ENCODE measurements at places on chromosomes 4 and X.

GRCh38 chr4:156374069-156374468, 420.4 kb upstream of the CTSO start:
- no peak for DNase-seq

DNA sequence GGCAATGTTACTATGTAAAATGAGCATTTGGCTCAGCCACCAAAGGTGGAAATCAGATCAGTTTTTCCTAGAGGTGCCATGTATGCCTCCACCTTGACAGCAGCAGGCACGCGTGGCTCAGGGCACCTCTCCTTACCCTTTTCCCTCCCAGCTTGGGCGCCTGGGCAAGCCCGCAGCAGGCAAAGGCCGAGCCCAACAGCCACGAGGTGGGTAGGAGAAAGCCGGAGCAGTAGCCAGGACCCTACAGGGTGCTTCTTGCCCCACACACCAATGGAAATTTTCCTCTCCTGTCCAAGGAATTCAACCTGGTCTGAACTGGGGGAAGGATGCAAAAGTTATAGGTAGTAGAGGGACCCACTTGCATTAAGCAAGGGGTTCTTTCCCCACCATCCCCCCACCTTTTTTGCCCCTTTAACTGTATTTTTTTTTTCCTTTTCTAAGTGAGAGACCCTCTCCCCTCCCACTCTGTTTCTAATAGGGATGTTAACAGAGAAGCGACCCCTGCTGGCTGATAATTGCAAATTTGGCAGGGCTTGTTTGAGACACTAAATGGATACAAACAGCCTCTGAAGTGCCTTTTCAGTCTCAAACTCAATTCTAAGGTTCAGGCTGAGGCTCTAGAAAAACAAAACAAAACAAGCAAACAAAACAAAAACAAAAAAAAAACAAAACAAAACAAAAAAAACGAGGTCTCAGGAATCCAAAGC, 895.1 kb downstream of the PCDH18 start:
- DNase-seq: no peak

- DNase-seq: no peak
Observed at GRCh38 chr4:75736862-75737261, 12.5 kb downstream of the USO1 start.

GRCh38 chr4:107419052-107419451, 301.0 kb downstream of the PAPSS1 start:
- DNase-seq: no peak

DNA sequence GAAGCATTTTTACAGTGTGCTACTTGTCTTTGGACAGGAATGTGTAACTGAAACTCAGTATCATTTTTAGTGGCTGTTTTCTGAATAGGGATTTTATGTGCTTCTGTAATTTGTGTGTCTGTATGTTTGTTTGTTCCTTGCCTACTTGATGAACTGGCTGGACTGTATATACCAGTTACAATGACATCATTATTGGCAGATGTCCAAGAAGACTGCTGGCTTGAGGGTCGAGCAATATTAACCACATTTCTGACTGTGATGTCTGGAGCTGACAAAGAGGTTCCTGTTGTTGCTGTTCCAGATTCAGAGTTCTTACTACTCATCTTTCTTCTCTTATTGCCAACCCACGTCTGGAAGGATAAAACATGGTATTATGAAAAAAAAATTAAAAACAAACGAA, 33.0 kb downstream of the HDX start:
- no peak for DNase-seq

DNA sequence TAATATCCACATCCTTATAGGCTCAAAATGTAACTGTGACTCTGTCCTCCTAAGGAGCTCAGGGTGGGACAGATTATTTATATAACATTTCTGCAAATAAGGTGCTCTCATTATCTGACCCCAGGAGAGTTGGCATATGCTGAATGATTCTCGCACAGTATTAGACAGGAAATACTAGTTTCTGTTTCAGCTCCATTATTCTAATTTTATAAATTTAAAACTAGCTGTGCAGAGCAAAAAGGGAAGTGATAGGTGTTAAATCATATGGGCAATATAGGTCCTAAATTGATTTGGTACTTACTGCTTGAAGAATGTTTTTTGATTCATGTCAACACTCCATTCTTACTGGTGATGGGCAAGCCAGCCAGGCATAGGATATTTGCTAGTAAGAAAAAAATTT, 141.5 kb downstream of the GLRA2 start:
- no peak for DNase-seq

DNA sequence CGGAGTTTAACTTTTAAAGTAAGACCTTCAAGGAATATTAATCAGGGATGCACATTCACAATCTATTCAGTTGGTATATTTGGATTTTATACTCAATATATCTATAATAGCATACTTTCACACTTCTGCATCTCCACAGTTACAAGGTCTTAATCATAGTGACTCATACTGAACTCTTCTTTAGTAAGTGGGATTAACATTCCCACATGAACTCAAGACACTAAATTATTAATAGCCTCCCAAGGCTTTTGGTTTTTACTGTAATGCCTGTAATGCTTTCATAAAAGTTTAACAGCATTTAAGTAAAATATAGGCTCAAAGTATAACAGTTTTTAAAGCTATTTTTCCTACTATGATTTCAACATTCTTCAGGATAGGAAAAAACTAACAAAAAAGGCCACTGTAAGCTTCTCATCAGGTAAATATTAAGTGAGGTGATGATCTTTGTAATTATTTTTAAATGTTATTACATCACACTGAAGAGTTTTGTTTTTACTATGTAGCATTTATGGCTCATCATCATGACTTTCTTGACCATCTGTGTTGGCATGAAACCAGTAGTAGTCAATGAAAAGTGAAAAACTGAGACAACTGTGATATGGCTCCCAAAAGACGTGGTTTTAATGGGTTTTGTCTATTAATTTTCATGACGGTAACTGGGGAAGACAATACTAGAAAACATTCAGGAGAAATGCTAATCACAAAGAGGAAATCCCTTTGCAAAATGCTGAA, 91.5 kb upstream of the GALNT7 start:
- DNase-seq: no peak

DNA sequence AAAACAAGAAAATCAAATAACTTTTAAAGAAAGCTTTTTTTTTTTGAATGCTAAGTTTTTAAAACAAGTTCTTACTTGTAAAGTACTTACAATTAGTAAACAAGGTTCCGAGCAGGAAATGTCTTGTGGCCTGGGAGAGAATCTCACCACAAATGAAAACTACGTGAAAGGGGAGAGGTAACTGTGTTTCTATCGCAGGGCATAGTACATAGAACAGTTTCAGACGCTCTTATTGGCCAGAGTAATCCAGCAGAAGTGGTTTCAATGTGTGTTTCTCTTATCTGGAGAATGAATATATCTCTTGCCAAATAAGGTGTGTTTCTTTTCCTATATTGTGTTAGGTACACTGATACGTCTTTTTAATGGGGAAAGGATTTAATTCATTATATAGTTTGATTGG, at the start of gene PLAC8:
Gene PLAC8, minus strand, starts transcription at position 154 of the 400 bp plus-strand sequence. CDS start 6,808 bp downstream, outside the sequence.
- no peak for DNase-seq

DNA sequence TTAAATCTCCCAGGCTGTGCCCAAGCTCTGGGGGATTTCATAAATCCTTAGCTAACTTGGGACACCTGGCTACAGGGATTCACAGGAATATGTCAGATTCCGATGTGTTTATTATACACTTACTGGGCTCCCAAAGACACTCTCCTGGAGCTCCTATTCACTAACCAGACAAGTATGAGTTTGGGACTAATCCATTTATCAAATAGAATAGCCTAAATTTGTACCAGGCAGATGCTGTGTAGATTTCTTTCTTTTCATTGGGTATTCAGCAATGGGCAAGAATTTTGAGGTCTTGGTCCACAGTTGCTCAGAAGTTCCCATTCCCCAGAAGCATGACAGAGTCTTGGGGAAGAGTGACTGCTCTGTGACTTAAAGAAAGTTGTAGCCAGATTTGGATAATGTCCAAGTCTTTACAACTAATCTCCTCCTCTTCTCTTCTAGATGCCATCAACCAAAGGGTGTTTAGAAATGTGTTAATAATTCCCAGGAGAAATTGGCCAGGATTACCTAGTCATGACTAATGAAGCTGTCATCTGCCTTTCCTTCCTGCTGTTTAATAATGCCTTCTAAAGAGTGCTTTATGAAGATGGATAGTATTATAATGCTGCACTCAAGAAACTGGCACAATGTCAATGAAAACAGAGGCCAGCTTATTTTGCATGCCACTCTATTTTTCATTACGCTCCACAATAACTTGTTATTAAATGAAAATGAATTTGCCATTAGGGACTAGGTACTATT, 120.9 kb downstream of the CHIC2 start:
- no peak for DNase-seq

DNA sequence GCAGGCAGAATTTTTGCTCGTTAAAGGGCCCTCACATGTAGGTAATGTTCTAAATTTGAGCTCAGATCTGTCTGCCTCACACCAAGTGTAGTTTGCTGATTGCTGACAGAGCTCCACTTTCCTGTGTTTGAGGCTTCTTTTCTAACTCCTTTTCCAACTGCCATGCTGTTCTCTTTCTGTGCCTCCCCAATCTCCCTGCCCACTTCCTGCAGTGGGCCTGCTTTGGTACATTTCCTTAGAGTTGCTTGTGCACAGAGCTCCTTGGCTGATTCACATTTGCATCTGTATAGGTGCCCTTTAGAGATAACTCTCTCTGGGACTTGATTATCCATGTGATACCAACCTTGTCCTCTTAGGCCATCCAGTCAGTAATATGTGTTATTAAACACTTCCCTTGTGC, 4.5 kb downstream of the MED28 start:
- no peak for DNase-seq

DNA sequence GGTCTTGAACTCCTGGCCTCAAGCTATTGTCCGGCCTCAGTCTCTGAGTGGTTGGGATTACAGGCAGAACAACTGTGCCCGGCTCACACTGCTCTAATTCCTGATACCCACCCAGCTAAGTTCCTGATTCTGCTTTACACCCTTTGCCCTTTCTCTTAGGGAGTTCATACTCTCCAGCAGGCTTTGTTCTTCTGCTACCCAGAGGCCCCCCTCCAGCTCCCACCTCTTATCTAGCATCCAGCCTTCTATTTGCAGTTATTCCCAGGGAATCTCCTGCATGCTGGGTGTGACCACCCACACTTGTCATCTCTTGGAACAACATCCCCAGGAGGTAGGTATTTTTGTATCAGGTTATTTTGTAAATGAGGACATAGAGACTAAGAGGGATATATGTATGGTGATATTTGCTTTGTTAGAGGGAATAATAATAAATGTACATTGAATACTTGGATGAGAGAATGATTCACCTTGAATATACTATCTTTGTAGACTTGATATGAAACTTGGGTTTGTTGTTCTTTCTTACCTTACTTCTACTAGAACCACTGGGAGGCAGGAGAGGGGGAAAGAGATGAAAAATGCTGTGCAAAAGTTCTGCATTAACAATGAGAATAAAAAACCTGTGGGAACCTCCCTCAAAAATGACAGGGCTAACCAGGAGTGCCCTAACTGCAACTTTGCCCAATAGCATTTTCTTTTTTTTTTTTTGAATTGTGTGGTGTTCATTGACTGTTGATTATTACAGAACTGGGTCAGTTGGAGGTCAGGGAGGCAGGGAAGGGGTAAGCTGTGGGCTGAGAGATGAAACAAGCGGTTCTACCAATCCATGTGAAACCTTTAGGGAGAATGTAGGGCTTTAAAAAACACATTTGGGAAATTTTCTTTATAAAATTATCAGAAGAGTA, 157.4 kb downstream of the SPRY1 start:
- no peak for DNase-seq

DNA sequence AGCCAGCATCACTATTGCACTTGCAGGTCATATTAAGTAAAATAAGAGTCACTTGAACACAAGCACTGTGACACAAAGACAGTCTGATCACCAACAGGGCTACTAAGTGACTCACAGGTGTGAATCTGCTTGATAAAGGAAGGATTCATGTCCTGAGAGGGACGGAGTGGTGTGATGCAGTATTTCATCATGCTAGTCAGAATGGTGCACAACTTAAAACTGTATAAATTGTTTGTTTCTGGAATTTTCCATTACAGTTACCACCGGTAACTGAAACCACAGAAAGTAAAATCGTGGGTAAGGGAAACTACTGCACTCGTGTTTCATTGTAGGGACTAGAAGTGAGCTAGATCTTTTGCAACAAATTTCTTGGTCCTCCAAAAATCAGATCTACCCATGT, 109.7 kb downstream of the ELOVL6 start:
- DNase-seq: no peak

DNA sequence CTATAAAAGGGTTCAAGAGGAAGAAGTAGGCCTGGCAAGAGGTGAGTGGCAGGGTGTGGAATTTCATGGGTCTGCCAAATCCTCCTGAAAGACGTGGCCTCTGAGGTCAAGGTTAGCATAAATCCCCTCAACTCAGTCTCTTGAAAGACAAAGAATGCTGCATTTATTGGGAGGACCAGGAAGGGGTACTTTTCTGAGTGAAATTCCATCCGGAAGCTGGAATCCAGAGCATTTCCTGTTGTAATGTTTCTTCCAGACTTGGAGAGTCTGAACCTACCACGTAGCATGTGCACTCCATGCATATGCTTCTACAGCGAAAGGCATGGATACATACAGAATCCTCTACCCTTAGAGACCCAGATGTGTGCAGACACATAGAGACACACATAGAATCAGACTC, 13.4 kb upstream of the FGD1 start:
- DNase-seq: no peak

DNA sequence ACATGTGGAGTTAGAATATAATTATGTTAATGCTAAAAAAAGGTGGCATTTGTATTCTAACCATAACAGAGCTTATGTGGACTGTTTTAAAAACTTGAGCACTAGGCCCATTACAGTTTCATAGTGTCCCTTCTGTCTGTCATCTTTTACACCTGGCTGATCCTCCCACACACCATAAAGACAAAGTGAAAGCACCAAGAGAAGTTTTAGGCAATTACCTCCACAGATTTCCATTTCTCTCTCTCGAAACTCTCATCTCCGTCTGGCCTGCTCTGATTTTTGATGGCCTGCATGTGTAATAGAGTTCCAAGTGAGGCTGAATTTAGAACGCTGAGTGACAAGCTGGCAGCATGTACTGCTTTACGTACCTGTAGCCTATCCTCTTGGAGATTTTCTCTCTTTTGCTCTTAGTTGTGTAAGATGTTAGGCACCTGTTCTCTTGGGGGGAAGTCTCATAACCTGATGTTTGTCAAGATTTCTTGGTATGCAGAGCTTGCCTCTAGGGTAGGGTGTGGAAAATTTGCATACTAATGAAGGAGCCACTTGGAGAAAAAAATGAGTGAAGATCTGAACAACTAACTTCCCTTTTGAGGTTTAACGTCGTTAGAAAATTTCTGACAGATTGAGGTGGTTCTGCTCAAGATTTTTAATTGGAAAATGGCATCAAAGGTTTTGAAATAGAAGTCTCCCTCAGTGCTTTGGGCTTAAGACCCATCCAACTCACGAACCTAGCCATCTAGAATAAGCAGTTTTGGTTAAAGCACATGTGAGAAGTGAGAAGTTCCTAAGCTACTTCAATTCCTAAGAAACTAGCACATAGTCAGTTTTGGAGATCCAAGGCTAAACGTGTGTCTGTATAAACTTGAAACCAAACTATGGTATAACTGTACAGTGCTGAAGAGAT, 57.6 kb upstream of the RAP1GDS1 start:
- no peak for DNase-seq

- DNase-seq: no peak
Observed at GRCh38 chrX:81354954-81355353, 153.1 kb downstream of the SH3BGRL start.
